ENCODE measurements at places on chromosomes 7 and 10.

DNA sequence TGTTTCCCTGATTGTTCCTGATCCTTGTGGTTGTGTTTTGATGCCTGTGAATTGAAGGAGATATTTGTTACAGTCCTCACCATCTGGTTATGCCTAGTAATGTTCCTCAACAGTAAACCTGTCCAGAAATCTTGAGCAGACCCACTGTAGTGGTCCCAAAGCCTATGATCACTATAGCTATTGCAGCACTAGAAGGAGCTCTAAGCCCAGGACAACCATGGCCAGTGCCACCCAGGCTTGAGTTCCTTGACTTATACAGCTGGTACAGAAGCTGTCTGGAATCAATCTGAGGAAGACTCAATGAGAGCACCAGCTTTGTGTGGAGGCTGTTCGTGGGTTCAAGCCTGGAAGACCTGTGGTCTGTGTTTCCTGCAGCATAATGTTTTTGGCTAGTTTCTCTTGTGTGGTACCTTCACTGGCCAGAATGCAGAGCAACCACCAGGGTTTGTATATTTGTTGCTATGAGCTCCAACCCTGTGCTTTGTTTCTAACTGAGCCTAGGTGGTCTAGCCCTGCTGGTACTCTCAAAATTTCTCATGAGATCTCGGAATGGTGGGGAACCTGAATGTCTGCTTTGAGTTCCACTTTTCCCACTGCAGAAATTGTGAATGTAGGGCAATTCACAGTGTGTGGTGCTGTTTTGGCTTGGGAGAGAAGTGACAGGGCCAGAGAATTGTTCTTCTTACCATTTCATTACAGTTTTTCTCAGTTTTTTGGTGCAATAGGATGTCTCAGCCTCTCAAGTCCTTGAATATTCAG is 355.2 kb downstream of the SUGCT start:
- DNase-seq = no peak

- DNase-seq = no peak
Measured at GRCh38 chr10:132716691-132717490, 69.1 kb downstream of the NKX6-2 start.

DNA sequence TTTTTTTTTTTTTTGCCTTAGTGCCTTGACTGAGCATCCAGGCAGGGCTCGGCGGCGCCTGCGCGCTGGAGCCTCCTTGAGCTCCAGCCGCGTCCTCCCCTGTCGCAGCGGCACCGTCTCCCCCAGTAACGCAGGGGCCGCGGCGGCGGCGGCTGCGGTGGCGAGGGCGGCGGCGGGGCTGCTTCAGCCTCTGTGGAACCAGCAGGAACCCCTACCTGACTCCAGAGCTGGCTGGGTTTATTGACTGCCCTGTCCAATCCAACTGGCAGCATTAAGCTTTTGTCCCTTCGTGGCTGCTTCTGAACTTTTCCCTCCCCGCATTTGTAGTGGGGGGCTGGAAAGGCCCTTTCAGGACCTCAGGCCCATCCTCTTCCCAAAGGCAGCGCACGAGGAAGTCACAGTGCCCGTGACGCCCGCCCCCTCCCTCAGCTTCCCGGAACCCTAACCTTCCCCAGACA is at the start of gene GPR85:
GPR85 (minus strand) TSS at position 397 of the 458 bp plus-strand sequence. CDS start 2,106 bp downstream, outside the sequence.
- peak; percentile 57 for DNase-seq

DNA sequence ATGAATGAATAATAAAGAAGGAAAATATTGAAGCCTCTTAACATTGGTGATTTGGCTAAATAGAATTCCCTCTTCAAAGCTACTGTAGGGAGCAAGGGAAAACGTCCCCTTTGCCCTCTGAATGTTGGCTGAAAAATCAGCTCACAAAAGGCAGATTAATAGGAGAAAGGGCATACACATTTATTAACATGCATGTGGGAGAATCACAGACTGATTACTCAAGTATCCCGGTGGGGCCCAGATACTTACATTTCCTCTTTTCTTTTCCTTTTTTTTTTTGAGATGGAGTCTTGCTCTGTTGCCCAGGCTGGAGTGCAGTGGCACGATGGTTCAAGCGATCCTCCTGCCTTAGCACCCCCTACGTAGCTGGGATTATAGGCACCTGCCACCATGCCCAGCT is 68.5 kb downstream of the HK1 start:
- no peak for DNase-seq

- DNase-seq = peak; percentile 1
Measured at GRCh38 chr10:113557424-113557862, 4.6 kb downstream of the HABP2 start.

DNA sequence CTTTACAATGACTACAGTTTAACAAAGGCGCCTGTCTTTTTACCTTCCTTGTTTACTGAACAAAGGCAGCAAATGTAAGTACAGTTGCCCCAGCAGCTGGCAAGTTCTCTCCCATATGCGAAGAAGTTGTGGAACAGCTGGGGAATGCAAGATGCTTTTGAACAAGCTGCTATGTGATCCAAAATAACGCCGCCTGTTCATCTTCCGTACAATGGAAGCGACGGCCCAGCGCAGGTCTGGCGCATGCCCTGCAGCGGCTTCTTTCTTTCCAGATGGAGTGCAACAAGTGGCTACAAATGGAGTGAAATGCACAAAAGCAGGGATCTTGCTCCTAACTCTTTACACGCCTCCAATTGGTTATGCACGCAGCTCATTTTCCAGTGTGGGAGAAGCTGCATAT is 97.0 kb upstream of the SVIL start:
- no peak for DNase-seq

DNA sequence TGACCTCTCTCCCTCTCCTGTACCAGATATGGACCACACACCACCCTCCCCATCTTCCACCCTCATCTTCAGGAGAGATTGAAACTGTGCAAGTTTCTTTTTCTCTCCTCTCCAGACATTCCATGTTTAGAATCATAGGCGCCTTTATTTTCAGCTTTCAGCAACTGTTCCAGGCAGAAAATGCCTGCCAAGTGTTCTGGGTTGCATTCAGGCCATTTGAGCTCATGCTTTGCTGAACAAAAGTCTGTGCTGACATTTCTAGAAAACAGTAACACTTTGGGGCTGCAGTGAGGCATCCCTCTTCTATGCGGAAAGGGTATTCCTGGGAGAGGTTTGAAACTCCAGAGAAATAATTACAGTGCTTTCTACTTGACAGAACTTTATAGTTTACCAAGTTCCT is 361.7 kb downstream of the GPAM start:
- no peak for DNase-seq

GRCh38 chr7:71325151-71325550 is 193.2 kb downstream of the GALNT17 start:
- no peak for DNase-seq

DNA sequence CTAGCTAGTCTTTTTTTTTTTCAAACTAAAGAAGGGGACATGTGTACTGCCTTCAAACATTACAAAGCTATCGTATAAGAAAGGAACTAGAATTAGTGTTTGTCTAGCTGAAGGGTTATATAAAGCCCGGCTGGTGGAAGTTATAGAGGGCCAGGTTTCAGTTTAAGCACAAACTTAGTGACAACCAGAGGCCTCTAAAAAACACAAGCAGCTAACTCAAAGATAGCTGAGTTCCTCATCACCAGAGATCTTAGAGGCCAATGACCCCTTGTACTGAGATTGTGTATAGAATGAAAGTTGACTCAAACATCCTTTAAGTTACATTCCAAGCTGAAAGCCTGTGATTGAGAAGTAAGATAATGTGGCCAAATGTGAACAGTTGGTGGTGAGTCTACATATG is 28.1 kb upstream of the SGMS1 start:
- no peak for DNase-seq

- peak; percentile 53 for DNase-seq
Measured at GRCh38 chr10:112658900-112659638, 212.1 kb downstream of the VTI1A start.

DNA sequence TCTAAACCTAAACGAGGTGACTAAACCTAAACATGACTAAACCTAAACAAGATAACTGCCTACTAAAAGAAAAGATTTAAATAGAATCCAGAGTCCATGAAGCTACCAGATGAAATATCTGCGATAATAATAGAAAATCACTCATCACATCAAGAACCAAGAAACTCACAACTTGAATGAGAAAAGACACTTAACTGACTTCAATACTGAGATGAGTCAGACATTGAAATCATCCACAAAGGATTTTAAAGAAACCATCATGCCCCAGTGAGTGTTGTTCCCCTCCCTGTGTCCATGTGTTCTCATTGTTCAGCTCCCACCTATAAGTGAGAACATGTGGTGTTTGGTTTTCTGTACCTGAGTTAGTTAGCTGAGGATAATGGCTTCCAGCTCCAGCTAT is 416.0 kb downstream of the CALN1 start:
- DNase-seq = no peak

- peak; percentile 81 for DNase-seq
Measured at GRCh38 chr10:31075434-31075833, 43.8 kb upstream of the ZNF438 start.

GRCh38 chr10:102646610-102647442 is 2.5 kb downstream of the TRIM8 start:
- DNase-seq = peak; percentile 54

DNA sequence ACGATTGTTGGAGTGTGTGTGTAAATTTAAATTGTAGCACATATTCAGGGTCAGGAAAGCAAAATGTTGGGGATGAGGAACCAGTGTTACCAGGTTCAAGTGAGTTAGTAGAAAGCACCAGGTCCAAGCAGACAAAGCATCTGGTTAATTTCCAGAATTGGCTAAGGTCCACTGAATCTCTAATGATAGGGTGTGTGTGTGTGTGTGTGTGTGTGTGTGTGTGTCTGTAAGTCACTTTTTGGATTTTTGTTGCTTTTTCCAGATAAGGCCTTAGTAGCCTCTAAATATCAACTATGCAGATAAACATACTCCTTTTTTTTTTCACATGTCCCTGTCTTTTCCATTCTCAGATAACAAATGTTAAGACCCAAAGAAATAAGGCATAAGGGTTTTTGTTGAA is 36.6 kb upstream of the FMC1 start:
- no peak for DNase-seq

DNA sequence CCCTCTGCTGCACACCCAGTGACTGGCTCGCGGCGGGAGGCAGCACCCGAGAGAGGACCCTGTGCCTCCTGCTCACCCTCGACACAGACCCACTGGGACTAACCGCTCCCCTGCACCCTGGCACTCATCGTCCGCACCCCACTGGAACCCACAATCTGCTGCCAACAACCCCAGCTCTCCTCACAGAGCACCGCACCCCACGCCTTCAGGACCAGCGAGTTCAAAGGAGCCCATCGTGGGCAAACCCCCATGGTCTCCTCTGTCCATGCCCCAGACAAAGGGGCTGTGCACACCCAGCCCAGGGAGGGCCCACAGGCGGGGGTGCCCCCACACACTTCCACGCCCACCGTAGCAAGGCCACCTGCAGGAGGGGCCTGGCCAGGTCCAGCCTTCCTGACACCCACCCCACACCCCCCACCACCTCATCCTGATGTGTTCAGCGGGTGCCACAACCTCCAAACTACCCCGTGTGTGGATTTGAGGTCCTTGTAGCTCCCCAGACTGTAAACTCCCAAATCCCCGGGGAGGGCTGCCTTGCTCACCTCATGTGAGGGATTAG is 14.0 kb downstream of the RASGEF1A start:
- DNase-seq = no peak

DNA sequence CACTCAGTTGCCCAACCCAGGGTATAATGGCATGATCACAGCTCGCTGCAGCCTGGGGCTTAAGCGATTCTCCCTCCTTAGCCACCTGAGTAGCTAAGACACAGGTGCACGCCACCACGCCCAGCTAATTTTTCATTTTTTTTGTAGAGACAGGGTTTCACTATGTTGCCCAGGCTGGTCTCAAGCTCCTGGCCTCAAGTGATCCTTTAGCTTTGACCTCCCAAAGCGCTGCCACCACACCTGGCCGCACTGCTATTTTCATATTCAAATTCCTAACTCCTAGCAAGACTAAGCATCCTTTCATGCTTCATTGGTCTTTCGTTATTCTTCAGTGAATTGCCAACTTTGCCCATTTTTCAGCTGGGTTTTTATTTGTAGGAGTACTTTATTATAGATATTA is 30.4 kb upstream of the DAGLB start:
- DNase-seq = no peak

DNA sequence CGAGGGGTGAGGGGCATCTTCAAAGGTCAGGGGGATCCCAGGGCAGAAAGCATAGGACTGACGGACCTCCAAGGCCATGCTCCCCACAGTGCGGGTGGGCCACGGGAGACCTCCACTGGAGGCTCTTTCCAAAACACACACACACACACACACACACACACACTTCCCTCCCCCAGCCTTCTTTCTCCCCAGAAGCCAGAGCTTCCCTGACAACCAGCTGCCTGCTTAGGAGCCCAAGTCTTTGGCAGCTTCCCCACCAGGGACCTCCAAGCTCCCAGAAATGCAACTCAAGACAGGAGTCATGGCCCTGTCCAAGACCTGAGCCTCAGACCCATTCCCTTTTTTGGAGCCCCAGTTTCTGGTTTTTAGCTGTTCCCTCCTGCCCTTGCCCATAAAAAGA is 710 bp upstream of the C10orf105 start:
- no peak for DNase-seq

GRCh38 chr7:23710000-23710399 is at the start of gene STK31:
STK31 (plus strand) TSS chr7:23710219; CDS start chr7:23710286, 67 bp downstream.
- no peak for DNase-seq

DNA sequence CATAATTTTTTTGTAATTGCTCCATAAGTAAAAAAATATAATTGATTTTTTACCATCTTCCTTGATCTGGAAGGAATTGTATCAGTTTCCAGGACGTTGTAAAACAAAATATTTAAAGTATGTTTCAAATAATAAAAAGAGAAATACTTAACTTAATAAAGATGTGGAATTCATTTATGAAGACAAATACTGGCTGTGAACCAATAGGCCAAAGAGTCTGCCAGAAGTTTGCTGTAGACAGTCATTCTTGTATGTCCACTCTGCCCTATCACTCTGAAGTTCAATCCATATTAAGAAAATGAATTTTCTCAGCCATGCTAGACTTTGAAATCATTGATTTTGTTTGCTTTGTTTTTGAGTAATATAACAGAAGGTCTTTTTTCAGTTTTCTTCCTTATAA is 256.4 kb downstream of the TRIL start:
- no peak for DNase-seq

DNA sequence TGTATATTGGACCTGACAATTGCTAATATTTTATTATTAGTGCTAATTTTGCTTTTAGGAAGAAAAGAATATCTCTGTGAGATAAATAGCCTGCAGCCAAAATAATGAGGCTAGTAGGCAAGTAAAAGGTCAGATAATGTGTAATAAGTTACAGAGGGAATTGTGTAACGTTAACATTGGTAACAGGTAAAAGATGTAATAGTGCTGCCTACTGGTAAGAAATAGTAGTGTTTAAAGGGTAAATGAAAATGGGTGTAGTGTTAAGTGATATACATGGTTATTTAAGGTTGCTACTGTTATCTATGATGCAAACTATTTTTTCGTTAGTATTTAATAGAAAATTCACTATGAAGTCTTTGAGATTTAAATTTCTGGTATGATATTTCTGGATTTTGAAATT is 9.2 kb upstream of the FOXP2 start:
- peak; percentile 31 for DNase-seq
